Activated CD4-positive, alpha-beta memory T cell treated with anti-CD3 and anti-CD28 coated beads, Interleukin-2, amount 10 ng/mL, durations not matched to agents 7 days and 5 days (primary cell): ENCODE measurements at places on chromosomes 13 and 19. TPM values are rescaled to one million over a fixed set of nuclear protein-coding genes. Genes with fewer than 3 reads are reported as not detected.

DNA sequence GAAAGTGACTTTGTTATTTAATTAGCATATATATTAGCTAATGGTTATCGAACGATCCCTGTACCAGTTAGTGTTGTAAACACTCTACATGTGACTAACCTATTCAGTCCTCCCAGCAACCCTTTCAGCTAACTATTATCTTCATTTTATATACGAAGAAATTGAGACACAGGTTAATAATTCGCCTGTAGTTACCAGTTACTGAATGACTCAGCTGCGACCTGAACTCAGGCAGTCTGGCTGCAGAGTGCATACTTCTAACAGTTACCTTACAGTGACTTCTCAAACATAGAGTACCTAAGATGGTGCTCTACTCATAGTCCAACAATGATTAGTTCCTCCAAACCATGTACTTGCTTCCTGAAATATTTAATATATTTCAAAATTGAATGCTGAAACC lies 117.7 kb downstream of the FNDC3A start:
- DNase-seq = no peak

- DNase-seq = peak; percentile 47
These were observed 4.0 kb downstream of the SPPL2B start for GRCh38 chr19:2332341-2333026.

- DNase-seq = no peak
These were observed 2.9 kb downstream of the KASH5 start for GRCh38 chr19:49390929-49391359.

DNA sequence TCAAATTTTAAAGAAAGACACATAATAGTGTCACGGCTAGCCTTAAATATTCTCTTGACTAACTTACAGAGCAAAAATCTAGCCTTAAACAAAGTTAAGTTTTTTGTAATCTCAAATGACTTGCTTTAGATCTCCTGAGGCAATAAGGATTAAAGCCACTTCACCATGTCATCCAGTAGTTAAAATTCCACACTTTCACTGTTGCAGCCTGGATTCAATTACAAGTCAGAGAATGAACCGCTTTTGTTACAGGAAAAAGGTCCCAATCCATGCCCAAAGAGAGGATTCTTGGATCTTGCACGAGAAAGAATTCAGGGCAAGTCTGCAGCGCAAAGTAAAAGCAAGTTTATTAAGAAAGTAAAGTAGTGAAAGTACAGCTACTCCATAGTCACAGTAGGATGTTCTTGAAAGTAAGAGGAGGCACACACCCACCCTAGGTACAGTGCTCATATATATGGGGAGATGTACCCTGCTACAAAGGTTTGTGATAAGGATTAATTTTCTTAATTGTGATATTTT lies 34.6 kb upstream of the CD177 start:
- no peak for DNase-seq

- no peak for DNase-seq
These were observed 68.4 kb downstream of the TEX26 start for GRCh38 chr13:31000889-31001288.

- DNase-seq = no peak
These were observed at the start of gene SPACA6 for GRCh38 chr19:51693260-51693659. SPACA6 (plus strand) TSS chr19:51693330; CDS start chr19:51693527, 197 bp downstream.

GRCh38 chr19:17323964-17324332 lies 10.7 kb downstream of the ANO8 start:
- no peak for DNase-seq

DNA sequence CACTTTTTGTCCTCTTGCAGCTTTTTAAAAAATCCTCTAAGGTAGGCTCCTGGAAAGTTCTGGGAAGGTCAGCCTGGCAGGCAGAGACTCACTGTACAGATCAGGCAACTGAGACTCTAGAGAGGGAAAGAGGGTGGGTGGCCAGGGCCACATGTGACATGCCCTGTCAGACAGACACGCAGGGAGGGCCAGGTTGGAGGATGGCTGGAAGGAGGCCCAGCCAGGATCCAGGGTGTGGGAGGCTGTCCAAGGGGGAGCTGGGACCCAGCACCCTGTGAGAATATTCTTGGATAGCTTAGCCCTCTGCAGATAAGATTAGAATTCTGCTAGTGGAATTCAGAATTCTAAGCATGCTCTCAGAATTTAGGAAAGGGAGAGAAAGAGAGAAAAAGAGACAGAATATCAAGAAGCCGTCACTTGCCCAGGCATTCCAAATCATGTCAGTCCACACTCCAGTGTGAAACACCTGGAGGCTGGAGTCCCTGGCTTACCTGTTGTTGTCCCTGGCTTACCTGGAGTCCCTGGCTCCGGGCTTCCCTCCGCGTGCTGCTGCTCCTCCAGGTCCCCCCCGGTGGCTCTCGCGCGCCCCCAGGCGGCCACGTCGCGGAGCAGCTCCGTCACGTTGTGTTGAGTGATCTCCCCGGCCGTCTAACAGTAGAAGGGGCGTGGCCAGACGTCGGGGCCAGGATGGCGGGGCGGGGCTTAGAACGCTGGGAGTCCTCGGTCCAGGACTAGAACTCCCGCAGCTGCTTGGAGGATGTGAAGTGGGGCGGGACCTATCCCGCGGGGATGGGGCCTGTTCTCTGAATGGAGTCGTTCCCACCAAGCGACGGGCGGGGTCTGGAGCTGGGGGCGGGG lies 2.8 kb upstream of the TNNI3 start:
- DNase-seq = peak; percentile 91

- DNase-seq = no peak
These were observed 6.8 kb upstream of the GTF2F2 start for GRCh38 chr13:45113233-45114224.

DNA sequence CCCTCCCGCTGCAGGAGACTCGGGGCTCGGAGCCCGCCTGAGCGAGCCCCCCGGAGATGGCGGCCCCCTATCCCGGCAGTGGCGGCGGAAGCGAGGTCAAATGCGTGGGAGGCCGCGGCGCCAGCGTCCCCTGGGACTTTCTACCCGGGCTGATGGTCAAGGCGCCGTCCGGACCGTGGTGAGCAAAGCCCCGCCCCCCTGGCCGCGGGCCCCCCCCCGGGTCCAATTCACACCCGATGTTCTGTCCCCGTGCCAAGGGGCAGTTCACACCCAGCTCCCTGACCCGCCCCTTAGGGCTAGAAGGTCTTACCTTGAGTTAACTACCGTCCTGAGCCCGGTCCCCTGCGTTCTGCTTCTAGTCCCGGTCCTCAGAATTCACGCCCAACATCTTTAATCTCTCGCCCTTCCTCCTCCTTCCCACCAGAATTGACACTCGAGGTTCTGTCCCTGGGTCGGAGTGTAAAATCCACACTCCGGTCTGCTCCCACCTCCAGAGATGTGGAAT lies 1.4 kb downstream of the NPAS1 start:
- DNase-seq = no peak

DNA sequence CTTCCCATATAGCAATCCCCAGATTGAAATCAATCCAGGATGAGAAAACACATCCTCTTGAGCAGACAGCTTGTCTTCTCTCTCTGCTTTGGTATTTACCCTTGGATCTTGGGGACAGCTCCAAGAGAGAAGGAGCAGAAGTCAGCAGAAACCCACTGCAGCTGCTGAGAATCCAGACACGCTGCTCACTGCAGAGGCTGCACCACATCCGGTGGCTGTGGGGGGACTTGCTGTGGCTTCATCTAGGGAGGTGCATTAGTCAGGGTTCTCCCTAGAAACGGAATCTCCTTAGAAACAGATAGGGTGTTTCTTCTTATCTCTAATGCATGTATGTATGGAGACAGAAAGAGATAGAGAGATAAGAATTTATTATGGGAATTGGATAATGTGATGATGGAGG lies 2.7 kb downstream of the CYP4F12 start:
- DNase-seq = no peak

- DNase-seq = no peak
These were observed 16.6 kb upstream of the TRIM13 start for GRCh38 chr13:49980266-49980665.

- DNase-seq = peak; percentile 21
These were observed 1.3 kb downstream of the SAFB start for GRCh38 chr19:5624018-5624663.

DNA sequence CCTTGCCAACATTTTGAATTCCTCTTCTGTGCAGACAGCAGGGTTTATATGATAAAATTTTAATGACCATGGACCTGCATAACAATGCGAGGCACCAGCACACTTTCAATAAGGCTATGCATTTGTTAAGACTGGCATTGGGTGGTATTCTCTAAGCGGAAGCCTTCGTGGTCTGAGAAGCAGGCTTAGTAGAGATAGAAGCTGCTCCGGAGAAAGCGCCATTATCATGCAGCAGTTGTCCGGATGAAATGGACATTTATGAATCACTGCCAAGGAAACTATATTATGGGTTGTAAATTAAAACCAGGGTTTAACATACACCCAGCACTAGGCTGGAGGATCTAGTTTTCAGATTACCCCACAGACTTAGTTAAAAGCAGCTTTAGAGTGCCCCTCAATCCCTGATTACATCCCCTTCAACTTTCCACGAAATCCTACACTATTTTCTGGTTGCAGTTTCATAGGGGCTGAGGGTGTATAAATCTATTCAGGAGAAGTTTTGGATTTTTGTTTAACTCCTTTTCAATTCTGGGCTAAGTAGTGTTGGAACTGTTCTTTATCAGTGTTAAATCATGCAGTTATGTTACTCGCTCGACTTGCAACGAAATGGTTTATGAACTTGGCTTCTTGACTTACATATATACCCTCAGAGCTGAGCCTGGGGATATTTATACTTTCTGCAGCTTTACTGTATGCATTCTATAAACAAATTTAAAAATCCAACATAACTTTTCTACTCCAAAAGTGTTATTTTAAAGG lies 193.3 kb downstream of the PCDH9 start:
- no peak for DNase-seq

DNA sequence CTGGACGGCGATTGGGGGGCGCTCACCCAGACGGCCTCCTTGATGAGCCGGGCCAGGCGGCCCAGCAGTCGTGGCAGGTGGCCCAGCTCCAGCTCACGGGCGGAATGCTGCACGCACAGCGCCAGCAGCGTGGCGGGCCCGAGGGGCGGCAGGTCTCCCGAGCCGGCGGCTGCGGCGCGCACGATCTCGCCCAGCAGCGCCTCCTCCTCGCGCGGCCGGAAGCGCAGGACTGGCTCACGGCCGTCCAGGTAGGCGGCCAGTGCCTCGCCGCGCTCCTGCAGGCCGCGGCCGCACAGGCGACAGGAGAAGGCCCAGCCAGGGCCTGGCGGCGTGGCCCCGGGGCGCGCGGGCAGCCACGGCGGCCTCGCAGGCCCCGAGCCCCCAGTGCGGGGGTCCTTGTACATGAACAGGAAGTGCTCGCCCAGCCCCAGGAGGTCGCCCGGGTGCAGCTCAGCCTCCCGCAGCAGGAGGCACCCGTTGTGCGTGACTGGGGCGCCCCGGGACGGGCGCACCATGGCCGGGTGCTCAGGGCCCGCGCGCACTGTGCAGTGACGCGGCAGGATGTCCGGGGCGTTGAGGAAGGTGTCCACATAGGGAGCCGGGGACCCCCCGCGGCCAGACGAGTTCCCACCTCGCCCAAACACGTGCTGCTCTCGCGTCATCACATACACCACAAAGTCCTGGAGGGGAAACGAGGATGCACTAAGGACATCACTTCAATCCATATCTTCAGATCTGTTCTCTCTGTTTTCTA lies 9.6 kb upstream of the MAMSTR start:
- DNase-seq = no peak

GRCh38 chr13:71829547-71829946 lies 37.5 kb downstream of the DACH1 start:
- no peak for DNase-seq

- DNase-seq = no peak
These were observed 24.4 kb downstream of the PLA2G4C start for GRCh38 chr19:48085904-48086864.

- DNase-seq = no peak
These were observed 98.9 kb downstream of the ESD start for GRCh38 chr13:46698014-46698413.

GRCh38 chr19:11534948-11535347 lies 3.7 kb upstream of the CNN1 start:
- DNase-seq = no peak

DNA sequence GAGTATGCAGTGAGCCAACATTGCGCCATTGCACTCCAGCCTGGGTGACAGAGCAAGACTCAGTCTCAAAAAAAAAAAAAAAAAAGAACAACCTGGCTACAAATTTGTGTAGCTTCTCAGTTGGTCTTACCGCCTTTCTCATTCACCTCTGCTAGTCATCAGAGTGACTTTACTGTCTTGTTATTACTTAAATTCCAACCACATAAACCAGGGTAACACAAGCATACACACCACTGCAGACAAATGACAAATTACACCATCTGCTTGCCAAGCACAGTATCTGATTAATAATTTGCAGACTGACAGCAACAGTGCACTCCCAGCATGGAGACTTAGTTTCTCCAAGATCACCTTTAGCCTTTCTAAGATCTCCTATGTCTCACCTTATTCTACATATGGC lies 11.0 kb downstream of the ZNF14 start:
- DNase-seq = no peak

DNA sequence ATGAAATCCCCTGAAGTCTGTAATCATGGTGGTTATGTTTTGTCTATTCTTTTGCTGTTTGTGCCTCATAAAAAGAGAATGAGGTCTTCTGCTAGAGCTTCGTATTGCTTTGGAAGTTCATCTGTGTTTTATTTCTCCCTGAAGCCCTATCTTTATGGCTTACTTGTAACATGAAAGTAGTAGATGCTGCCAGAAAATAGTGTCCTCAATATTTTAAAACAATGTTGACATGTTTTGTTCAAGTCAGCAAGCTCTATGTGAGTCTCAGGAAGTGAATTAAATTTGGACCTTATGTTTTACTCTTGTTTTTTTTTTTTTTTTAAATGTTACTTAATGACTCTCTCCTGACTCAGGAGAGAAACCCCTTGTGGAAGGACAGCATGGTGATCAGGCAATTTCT lies 130.5 kb downstream of the B3GLCT start:
- no peak for DNase-seq

GRCh38 chr19:11752244-11752736 lies 13.5 kb upstream of the ZNF823 start:
- DNase-seq = no peak

GRCh38 chr13:86918682-86919081 lies 752.5 kb upstream of the SLITRK5 start:
- no peak for DNase-seq

GRCh38 chr13:67283637-67284036 lies 53.5 kb upstream of the PCDH9 start:
- DNase-seq = no peak

Gene ZNF772
- 8.8 TPM for total RNA-seq

Gene PPFIA3
- total RNA-seq = 2.6 TPM

Gene ZNF284
- 1.6 TPM for total RNA-seq

Gene IL17D
- not detected for total RNA-seq

Gene SEMA6B
- total RNA-seq = not detected

Gene LGALS13
- not detected for total RNA-seq

Gene CDC42EP5
- not detected for total RNA-seq

Gene PLK5
- total RNA-seq = not detected

Gene WDR88
- not detected for total RNA-seq

Gene ZNF576
- 13.2 TPM for total RNA-seq

Gene SHISA7
- not detected for total RNA-seq

Gene PSG2
- total RNA-seq = not detected

Gene CADM4
- total RNA-seq = 0.43 TPM
